Heart right ventricle (tissue), 16 donors: ENCODE measurements at places on chromosomes 2 and 18. TPM values are rescaled to one million over a fixed set of nuclear protein-coding genes. Genes with fewer than 3 reads are reported as not detected.

GRCh38 chr2:20997953-20998722, 45.7 kb downstream of the APOB start:
- no peaks in the 10 kb centered on the region for H3K27me3 ChIP-seq
- no peaks in the 10 kb centered on the region for H3K4me1 ChIP-seq
- no peaks in the 10 kb centered on the region for H3K36me3 ChIP-seq
- no peak overlapping the region for H3K27ac ChIP-seq

DNA sequence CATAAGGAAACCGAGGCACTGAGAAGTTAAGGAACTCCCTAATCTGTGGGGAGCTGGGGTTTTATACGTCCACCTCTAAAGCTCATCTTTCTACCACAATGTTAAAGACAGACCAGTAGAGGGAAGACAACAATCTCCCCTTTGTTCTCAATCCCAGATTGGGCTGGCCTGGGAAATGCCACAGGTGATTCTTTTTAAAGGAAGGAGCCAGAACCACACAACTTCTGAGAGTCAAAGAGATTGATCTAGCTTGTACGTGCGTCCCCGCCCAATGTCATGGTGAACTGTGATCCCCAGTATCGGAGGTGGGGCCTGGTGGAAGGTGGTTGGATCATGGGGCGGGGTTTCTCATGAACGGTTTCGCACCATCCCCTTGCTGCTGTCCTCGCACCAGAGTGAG, 81.8 kb upstream of the LCLAT1 start:
- no peaks in the 10 kb centered on the region for H3K36me3 ChIP-seq
- H3K4me1 ChIP-seq = peaks cover 68% of the 10 kb centered on the region
- H3K27ac ChIP-seq = peak overlapping the region; percentile 45
- H3K27me3 ChIP-seq = no peaks in the 10 kb centered on the region
- no peak overlapping the region for H3K4me3 ChIP-seq

Gene DHX57
- 9.7 TPM for total RNA-seq

Gene SLC14A1
- total RNA-seq = 11.1 TPM

DNA sequence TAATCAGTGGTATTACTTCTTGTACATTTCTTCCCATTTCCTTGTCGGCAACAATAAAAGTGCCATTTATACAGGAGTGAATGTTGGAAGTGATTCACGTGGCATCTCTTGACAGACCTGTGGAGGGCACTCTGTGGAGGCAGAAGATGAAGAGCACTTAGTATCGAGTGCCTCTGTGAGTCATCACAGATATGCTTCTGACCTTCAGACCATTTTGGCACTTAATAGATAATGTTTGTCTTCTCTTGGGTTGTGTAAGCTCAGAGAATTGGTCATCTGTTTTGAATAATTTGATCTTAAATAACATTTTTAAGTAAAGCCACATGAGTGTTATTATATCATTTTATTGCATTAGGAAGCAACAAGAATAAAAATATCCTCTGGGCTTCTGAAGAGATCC, 305.5 kb downstream of the PTPRM start:
- no peak overlapping the region for H3K27ac ChIP-seq
- no peak for DNase-seq
- no peaks in the 10 kb centered on the region for H3K27me3 ChIP-seq

Gene KLHL14
- 0.23 TPM for total RNA-seq

GRCh38 chr2:121446647-121447241, 83.9 kb upstream of the RNU4ATAC start:
- peaks cover 100% of the 10 kb centered on the region for H3K36me3 ChIP-seq
- H3K27ac ChIP-seq = no peak overlapping the region
- no peak overlapping the region for H3K4me3 ChIP-seq
- H3K4me1 ChIP-seq = no peaks in the 10 kb centered on the region

- no peak overlapping the region for H3K27ac ChIP-seq
- DNase-seq = no peak
- no peaks in the 10 kb centered on the region for H3K27me3 ChIP-seq
- no peak overlapping the region for H3K4me3 ChIP-seq
These were observed 45.7 kb downstream of the RAB31 start for GRCh38 chr18:9753846-9754245.

DNA sequence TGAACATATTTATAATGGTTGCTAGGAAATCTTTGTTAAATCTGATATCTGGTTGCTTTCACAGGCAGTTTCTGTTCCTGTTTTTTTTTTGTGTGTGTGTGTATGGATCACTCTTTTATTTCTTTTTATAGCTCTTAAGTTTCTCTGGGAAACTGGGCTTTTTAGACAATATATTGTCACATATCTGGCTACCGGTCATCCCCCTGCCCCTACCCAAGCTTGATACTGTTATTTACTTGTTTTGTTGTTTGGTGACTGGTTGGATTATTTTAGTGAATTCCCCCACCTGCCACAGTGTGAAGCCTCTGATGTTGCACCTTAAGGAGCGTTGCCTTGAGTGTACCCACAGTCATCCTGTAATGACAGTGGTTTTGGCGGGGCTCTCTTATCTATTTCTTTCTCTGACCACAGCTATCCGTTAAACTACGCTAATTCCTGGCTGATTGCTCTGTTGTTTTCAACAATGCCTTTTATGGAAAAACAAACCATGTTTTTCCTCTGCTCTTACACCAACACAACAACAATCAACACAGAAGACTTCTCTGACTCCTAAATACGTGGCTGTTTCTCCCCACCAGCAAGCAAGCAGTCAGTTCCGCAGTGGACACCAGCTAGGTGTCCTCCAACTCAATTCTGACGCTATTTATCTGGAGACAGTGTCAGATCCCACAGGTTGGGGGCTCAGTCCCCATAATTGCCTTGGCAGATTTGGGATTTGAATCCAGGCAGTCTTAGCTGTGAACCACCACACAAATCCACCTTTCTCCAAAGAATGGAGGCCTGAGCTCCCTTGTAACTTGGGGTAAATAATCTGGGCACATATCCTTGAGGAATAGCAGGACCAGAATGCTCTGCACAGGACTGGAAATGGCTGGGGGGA, 10.9 kb downstream of the GNLY start:
- H3K27ac ChIP-seq = peak overlapping the region; percentile 30
- no peaks in the 10 kb centered on the region for H3K36me3 ChIP-seq
- DNase-seq = no peak
- no peak overlapping the region for H3K4me3 ChIP-seq
- H3K27me3 ChIP-seq = no peaks in the 10 kb centered on the region

Gene FBLN7
- 1.5 TPM for total RNA-seq

- H3K27ac ChIP-seq = no peak overlapping the region
- H3K4me3 ChIP-seq = no peak overlapping the region
- no peaks in the 10 kb centered on the region for H3K4me1 ChIP-seq
- no peak for DNase-seq
- no peaks in the 10 kb centered on the region for H3K27me3 ChIP-seq
- H3K36me3 ChIP-seq = no peaks in the 10 kb centered on the region
These were observed 201.5 kb downstream of the LPIN1 start for GRCh38 chr2:11947956-11948355.

Gene PDE11A
- total RNA-seq = 1.2 TPM

GRCh38 chr18:13032173-13032572, 41.0 kb downstream of the CEP192 start:
- H3K27me3 ChIP-seq = no peaks in the 10 kb centered on the region
- H3K27ac ChIP-seq = no peak overlapping the region
- no peak for DNase-seq
- H3K4me3 ChIP-seq = no peak overlapping the region
- H3K4me1 ChIP-seq = peaks cover 10% of the 10 kb centered on the region
